ENCODE measurements at places on chromosomes 7 and 10.

- DNase-seq, result no peak
Observed at GRCh38 chr10:33098951-33099663, 141.1 kb upstream of the ITGB1 start.

GRCh38 chr7:150790416-150791075 is 9.6 kb downstream of the TMEM176B start:
- no peak for DNase-seq

DNA sequence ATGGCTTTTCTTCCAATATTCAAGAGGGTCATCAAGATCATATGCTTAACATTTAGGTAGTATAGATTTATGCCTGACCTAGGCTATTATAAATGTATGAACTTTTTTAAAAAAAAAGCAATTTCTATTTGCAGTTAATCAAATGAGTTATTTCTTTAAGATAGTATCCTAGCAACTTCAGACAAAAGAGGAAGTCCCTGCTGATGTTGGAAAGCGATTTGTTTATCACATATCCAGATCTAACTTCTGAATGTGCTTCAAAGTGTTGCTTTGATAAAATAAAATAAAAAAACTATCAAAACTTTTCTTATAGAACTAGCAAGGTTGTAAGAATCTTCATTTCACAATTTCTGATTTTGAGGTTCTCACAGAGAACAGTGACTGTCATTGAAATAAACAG is 401.9 kb upstream of the PHF14 start:
- DNase-seq, result no peak

DNA sequence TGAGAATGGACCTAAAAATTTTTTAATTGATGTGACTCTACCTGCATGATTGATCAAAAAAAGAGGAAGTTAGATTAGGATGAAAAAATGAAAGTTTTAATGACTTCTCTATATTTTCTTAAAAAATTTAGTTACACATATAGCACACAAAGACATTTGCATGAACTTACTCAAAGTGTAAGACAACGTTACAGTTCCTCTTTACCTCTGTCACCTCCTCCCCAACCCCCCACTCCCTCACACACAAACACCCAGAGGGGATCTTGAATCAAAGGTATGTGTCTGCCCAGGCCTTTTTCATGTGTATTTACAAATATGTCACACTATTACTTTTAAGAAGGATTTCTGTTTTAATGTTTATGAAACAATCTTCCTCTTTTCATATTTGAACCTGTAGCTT is 20.6 kb upstream of the CDCA7L start:
- DNase-seq, result no peak

DNA sequence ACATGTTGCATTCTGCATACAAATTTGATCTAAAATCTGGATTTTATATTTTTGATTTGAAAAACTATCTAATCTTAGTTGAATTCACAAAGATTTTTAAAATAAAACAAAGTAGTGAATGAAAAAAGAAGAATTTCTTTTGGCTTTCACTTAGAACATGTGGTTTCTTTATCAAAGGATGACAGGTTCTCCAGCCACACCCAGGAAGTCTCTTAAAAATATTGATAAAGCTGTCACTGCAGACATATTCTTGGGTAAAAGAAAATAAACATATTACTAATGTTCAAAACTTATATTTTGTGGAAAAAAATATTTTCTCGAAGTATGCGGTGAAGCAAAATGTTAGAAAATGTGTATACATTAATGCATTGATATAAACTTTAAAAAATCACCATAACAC is 44.3 kb downstream of the ARL4A start:
- DNase-seq, result no peak
